NCI-H1092 (cell line): ENCODE measurements at places on chromosomes 4 and X.

GRCh38 chrX:27694667-27695066 lies 104.5 kb downstream of the DCAF8L2 start:
- DNase-seq = no peak

- no peak for DNase-seq
Measured at GRCh38 chr4:60482921-60483351, 717.2 kb upstream of the ADGRL3 start.

- DNase-seq = no peak
Measured at GRCh38 chr4:56156141-56156540, 207.4 kb downstream of the CEP135 start.

- no peak for DNase-seq
Measured at GRCh38 chr4:142961866-142962265, 115.8 kb upstream of the INPP4B start.
